Esophagus squamous epithelium (tissue), 5 donors: ENCODE measurements at places on chromosomes 13 and 19.

GRCh38 chr13:60538566-60538965, 141.5 kb downstream of the TDRD3 start:
- DNase-seq, result no peak

- DNase-seq, result no peak
Measured at GRCh38 chr19:46303691-46304397, 7.0 kb downstream of the HIF3A start.

DNA sequence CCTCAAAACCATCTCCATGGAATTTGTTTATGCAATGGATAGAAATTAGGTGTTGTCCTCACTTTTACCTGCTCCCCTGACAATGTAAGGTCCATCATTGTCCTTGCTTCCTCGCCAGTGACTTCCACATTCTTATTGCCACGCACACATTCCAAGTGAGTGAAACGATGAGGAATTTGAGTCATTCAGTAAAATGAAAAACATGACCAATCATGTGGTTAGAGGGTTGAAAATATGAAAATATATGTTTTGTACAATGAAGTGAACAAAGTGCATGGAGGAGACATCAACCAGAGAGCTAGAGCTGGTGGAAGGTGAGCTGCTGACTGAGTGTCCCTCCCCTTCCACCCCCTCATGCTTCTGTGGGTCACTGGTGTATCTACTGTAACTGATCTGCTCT, 91.7 kb downstream of the ATP8A2 start:
- DNase-seq, result no peak

DNA sequence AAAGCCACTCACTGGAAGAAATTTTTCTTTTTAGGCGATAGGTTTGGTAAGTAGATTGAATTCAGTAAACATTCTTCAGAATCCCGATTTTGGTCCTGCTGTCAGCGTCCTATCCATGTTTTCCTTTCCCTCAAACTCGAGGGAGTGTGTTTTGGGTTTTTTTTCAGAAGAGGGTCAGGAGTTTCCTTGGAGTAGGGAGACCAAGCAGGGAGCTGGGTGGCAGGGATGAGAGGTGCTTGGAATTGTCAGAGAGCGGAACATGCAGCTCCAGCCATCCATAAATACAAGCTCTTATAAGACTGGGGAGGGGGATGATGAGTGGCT, 1.6 kb upstream of the PCDH8 start:
- DNase-seq, result no peak

- DNase-seq, result no peak
Measured at GRCh38 chr19:16380943-16381755, 56.5 kb downstream of the KLF2 start.
